ENCODE measurements at places on chromosomes 7 and 10.

DNA sequence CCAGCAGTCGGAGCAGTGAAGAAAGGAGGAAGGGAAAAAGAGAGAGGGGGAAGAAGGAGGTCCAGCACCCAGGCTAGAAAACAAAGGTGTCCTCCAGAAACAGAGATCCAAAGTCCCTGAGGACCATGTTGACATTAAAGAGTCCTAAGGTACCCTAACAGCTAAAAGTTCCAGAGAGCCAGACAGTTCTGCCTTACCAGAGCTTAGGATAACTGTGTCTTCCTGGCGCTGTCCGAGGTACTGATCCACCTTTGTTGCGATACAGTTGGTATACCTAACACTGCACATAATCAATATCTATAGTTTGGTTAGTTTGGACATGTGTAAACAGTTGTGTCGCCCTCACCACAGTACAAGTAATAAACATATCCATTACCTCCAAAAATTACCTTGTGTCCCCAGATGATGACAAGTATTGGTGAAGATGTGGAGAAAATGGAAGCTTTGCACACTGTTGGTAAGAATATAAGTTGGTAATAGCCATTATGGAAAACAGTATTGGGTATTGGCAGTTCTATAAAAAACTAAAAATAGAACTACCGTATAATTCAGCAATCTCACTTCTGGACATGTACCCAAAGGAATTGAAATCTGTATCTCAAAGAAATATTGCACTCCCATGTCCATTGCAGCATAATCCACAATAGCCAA, 59.8 kb downstream of the GRID1 start:
- no peak for DNase-seq

- no peak for DNase-seq
Observed at GRCh38 chr10:60963441-60964256, 19.7 kb upstream of the RHOBTB1 start.

GRCh38 chr10:21494191-21495001, 31.1 kb downstream of the SKIDA1 start:
- no peak for DNase-seq

DNA sequence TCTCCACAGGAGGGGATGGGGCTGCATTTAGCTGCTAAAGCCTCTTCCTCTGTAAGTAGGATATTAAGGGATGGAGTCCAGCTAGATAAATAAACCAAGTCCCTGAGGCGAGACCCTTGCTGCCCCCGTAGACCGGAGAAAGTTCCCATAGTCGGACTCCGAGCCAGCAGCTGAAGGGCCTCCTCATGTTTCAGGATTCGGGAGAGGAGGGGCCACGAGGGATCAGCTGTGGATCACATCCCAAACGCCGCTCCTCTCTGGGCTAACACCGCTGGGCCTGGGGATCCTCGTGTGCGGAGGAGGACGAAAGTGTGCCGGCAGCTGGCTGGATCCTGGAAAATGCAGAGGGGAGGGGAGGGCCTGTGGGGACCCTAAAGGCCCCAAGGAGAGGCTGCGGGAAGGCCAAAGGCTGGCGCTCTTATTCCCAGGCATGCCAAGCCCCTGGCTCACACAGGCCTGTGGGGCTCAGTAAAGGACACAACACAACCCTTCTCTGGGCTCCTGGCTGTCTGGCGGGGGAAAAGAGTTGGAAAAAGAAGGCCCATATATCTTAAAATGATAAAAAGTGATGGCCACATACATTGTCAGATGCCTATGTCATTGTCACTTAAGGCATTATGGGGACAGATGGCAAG, 82.5 kb upstream of the TMEM72 start:
- DNase-seq, result no peak

GRCh38 chr7:108211382-108212201, 81.4 kb upstream of the LAMB4 start:
- DNase-seq, result no peak

DNA sequence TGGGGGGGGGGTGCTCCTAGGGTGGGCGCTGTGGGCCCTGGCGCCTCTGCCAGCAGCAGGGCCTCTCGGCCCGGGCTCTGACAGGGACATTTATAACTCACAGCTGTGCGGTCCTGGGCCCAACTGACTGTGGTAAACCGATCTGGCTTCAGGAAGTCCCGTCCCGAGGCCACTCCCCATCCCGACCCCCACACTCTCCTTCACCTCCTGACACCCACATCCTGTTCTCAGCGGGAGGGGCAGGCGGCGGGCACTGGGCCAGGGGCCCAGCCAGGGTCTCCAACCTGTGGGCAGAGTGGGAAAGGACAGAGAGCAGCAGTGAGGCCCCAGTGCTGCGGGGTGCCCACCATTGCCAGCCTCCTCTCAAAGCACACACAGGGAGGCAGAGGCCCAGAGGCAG, 69.1 kb downstream of the ZMIZ1 start:
- DNase-seq, result no peak

GRCh38 chr10:18005781-18006456, 54.2 kb downstream of the SLC39A12 start:
- DNase-seq, result no peak

DNA sequence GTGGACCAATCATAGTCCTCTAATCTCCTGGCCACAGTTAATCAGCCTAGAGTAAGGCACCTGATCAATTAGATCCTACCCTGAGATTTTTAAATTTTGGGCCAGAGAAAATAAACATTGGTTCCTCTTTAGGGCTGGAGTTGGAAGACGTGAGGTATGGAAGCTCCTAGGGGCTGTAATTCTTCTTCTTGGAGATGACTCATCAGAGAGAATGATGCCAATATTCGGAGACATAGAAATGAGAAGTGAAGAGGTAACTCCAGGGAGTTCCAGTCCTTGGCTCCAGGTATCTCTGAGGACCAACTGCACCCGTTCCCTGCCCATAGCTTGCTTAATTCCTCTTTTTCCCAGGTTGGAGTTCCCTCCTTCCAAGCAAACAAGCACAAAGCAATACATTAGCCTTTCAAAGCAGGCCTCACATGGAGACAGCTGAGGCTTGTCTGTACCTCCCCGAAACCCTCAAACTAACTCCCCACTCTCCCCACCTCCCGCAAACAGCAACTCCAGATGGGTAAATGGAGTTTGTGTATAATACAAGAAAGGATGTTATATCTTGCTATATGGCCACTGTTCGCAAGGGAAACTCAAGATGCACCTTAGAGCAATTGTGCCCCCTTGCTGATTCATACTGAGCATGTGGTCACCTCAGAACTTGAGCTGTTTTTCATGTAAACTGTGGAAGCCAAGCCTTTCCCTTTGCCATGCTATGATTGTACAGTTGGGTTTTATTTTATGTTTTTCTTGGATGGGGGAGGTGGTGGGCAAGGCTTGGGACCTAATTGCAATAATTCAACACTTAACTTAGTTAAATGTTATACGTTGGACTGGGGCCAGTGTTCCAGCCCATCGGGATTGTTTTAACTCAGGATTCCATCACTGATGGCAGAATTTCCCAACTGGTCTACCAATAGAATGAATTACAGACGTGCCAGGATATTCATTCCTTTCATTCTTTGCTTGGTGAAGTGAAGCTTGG, 29.3 kb downstream of the PIK3AP1 start:
- no peak for DNase-seq

Data from stimulated activated CD8-positive, alpha-beta memory T cell treated with anti-CD3 and anti-CD28 coated beads, Interleukin-2, amount 100 ng/mL, for 1 hour (primary cell).